ENCODE measurements at places on chromosomes 3 and 15.
A peak's percentile ranks its signal among the peaks of the same experiment; 100 is the strongest.

DNA sequence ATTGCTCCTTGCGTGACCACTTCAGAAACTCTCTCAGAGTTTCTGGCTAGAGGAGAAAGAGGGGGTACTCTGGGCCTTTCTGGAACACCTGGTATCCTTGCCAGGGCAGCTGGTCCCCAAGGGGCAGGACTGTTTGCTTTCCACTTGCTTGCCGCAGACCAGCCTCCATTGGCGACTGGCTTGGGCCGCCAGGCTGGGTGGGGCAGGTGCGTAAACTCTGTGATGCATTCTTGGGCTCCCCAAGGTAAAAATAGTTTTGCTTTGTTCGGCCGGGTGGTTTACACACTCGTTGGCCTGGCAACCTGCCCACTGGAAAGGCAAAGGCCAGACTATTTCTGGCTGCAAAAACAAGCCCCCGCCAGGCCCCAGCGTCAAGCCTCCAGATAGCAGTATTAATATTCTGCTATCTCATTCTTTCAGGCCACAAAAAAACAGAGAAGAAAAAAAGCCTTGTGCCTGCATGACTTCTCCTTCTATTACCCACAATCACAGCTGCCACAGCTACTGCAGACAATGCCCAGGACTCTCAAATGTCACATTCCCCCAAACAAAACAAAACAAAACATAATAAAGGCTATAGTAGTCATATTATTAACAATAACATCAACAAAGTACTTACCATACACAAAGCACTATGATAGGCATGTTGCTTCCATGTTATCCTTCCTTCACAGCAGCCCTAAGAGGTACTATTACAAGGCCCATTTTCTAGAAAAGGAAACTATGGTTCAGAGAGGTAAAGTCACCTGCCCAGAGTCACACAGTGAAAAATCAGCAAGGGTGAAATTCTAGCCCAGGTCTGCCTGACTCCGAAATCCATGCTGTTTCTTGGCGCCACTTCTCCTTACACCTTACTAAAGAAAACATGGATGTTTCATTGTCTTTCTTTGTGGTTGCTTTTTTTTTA is 14.0 kb upstream of the SSUH2 start:
- no peak for DNase-seq

- no peak for DNase-seq
These were observed 120.0 kb upstream of the ST8SIA2 start for GRCh38 chr15:92273723-92274122.

DNA sequence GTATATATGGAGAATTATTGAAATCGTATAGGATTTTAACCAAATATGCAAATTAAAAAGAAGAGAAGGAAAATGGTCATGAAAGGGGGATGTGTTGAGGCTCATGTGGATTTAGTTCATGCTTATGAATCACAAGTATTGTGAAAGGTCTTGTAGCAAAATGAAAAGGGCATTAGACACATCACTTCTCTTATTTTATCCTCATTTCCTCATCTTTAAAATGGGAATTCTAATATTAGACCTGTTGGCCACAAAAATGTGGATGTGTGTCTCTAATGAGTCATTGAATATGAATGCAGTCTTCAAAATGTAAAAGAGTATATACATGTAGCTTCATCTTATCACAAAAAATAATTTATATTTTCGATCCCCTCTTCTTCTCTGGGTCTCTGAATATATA is 14.9 kb upstream of the ALCAM start:
- no peak for DNase-seq

GRCh38 chr3:45595364-45596195 is 1.0 kb downstream of the LIMD1 start:
- no peak for DNase-seq

DNA sequence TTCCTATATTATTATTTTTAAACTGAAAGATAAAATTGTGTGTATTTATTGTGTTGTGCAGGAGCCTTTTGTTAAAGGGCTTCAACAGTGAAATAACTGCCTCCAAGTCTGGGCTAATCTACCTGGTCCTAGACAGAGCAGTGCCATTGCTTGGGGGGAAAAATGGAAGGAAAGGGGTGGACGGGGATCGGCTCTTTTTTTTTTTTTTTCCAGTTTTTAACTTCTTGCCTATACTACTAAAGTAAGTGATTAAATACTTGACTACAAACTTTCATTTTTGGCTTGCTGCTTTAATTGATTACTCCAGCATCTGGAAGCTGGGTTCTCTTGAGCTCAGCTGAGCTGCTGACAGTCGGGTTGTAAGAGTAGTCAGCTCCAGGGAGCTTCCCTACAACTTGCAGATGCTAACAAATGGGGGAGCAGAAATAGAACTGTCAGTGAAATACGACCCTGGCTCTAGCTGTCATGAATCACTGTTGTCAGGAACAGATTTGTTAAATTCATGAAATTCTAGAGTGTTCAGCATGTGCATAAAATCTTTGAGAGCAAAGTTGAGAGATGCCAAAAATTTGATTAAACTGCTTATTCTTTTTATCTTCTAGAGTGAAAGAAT is 276.7 kb downstream of the ROBO1 start:
- no peak for DNase-seq

DNA sequence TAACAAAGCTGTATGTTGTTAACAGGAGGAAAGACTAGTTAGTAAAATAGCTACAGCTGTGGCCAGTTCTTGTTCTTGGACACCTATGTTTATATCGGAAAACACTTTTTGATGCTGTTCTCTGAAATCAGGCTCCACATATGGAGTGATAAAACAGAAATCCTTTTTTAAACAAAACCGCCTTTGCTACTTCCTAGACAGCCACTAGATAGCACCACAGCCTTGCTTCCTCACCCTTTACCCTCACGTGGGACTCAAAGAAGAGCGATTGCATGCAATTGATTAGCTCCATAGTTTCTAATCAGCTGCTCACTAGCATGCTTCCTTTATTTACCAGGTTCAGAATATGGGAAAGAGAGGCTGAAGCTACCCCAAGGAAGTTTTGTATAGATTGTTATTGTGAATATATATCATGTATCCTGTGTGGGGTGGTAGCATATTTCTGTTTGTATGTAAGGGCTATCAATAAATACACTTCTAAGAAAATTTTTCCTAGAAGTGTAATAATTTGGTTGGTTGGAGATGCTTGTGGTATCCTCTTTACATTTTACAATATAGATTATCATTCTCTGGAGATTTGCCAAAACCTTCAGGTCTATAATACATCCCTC is 4.3 kb upstream of the MTFMT start:
- DNase-seq = no peak

- peak; percentile 64 for DNase-seq
These were observed 12.0 kb downstream of the MRPL46 start for GRCh38 chr15:88454867-88455810.

- peak; percentile 1 for DNase-seq
These were observed 75.4 kb upstream of the ABHD17C start for GRCh38 chr15:80619680-80620079.

GRCh38 chr15:52171386-52171785 is 19.8 kb downstream of the GNB5 start:
- no peak for DNase-seq

GRCh38 chr3:187618722-187619121 is 51.5 kb downstream of the SST start:
- DNase-seq = no peak

- DNase-seq = no peak
These were observed 52.4 kb upstream of the MRPS22 start for GRCh38 chr3:139291276-139292051.

DNA sequence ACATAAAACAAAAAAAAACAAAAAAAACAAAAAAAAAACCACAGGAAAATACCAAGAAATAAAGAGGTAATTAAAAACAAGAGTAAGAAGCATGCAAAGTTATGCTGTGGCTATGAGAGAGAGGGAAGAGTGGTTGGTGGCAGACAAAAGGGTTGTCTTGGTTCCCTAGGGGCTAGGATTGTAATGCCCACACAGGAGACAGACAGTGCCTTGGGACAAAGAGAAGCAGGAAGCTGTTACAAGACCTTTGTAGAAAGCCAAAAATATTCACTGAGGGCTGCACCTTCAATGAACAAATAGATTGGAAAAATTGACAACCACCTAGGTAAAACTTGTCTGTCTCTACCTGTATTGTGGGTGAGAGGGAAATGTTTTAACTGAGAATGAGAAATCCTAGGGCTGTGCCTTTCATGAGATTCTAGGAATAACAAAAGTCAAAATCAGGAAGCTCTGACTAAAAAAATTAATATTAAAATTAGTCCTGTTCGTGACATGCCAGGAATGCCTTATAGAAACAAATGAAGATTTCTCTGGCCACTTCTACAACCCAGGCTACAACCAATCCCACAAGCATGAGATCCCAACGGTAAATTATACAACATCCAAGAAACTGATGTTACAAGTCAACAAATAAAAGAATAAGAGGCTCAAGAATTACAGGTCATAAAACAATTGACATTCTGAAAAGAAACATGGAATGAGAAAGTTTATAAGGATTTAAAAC is 45.0 kb upstream of the PRICKLE2 start:
- no peak for DNase-seq

DNA sequence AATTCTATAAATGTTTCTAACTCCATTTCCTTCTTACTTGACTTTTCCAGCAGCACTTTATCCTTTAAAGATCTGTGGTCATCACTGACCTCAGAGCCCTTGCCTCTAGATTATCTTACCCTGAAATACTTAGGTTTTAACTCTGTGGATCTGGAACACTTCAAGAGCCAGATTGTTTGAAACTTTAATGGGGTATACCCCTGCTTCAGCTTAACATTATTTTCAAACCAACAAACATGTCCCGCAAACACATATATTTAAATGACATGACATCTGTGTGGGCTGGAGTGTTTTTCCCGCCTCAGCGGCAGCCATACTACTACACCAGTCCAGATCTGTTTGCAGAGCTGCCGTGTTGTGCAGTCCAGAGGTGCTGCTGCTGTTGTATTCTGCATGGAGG is 252.0 kb upstream of the TPM1 start:
- no peak for DNase-seq

GRCh38 chr15:55484917-55485672 is 22.9 kb downstream of the DNAAF4 start:
- DNase-seq = no peak

GRCh38 chr3:190265796-190266195 is 56.5 kb downstream of the CLDN1 start:
- DNase-seq = peak; percentile 32

GRCh38 chr15:42593143-42593542 is 17.7 kb downstream of the STARD9 start:
- no peak for DNase-seq

Data from LNCaP clone FGC (cell line).